Activated naive CD8-positive, alpha-beta T cell treated with anti-CD3 and anti-CD28 coated beads, Interleukin-2, amount 10 ng/mL, durations not matched to agents 7 days and 5 days (primary cell): ENCODE measurements at places on chromosomes 2 and 18.

DNA sequence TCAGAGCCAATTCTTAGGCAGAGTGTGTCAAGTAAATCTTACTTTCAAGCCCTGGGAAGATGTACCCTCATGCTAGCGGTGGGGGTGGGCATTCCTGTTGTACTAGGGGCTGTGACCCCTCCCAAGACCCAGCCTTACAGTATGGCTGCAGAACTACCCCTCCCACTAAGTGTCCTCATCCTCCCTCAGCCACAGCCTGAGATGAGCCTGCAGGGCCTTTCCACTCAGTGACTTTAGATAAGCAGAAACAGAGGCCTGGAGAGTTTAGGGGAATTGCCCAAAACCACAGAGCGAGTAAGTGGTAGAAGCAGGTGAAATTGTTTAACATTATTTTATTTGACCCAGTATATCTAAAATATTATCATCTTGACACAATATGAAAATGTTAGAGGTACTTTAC is 36.6 kb downstream of the TTC32 start:
- no peak for DNase-seq

DNA sequence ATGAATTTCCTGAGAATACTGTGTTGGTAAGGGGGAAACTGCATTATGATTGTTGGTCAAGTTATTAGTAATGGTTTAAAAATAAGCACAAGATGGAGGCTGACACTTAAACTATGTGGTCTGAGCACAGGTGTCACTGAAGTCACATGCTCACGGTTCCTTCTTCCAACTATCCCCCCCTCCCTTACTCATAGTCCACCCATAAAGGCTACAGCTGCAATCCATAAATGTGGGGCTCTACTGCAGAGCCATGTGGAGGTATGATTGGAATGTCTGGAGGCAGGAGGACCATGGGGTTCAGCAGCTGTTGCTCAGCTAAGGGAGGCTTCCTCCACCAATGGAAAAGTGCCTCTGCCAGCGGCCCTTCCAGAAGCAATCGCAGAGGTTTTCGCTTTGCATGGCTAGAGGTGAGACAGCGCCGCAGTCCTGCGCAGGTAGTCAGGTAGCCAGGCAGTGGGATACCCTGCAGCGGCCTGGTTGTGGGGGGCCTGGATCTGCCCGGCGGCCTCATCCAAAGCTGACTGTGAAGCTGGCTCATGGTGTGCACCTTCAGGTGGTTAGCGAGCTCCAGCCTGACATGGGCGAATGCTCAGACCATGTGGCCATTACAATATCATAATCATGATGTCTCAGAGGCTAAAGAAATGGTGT is 249.6 kb downstream of the DCDC2C start:
- no peak for DNase-seq

DNA sequence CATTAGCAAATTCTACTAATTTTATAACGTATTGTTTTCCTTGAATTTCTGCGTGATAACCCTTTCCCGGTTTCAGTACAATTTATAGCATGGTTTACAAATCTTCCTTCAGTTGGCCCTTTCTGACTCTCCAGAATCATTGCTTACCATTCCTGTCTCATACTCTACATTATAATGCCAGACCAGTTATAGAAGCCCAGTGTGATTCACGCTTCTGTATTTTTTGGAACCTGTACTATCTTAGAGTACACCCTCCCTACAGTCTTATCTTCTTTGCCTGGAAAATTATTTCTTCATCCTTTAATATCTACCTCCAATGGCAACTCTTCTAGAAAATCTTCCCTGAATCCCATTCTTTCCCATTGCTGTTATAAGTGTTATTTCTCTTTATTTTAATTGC is 391.6 kb upstream of the SYT4 start:
- DNase-seq: no peak

DNA sequence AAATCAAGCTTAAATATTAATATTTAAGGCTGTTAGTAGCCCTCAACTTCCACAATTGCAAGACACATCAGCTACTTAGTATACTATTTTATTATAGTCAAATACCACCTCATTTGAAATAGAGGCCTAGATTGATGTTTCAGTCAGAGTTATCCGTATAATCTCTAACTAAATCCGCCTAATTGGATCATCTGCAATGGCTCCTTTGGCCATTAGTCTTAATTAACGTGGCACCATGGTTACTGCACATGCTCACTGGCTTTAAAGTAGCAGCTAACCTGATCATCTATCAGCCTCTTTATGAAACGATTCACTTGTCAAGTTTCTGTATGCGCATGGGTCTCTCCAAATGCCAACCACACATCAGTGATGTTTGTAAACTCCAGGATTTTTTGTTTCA is 112.3 kb downstream of the COLEC12 start:
- no peak for DNase-seq

DNA sequence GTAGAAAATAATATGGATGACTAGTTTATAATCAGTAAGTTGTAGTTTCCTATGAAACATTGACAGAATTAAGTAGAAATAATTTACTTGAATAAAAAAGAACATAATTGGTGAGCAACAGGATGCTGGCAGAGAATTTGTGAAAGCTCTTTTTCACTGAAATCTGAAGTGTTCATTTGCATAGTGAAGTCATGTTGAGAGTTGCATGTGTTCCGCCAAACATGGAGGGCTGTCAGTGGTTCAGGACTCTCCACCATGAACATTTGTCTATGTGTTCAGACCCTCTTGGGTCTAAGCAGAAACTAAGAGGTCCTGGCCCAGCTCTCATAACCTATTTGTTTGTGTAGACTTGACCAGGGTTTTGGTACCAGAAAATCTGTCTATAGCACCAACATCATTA is 182.5 kb upstream of the LINC00305 start:
- DNase-seq: no peak

DNA sequence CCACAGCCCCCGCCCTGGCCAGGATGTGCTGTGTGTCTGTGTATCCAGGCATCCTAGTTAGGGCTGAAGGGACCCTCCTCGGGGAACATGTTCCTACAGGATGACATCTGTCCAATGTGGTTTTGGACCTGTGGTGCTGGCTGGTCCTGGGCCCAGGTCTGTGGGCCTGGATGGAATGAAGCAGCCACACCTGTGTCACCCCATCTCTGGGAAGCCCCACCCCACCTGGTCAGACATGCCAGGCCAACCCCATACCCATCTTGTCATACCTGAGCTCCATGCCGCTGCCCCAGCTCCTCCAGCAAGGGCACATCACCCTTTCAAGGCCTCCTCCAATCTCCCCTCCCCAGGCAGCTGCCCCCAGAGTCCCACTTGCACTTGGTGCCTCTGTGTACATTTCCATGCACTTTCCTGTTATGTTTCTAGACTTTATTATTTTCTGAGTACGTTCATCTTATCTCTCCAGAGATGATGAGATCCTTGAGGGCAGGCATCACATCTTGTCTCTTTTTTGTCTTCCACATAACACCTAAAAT is 24.1 kb upstream of the PLB1 start:
- no peak for DNase-seq

GRCh38 chr2:119333360-119333759 is 33.3 kb downstream of the C2orf76 start:
- DNase-seq: no peak

DNA sequence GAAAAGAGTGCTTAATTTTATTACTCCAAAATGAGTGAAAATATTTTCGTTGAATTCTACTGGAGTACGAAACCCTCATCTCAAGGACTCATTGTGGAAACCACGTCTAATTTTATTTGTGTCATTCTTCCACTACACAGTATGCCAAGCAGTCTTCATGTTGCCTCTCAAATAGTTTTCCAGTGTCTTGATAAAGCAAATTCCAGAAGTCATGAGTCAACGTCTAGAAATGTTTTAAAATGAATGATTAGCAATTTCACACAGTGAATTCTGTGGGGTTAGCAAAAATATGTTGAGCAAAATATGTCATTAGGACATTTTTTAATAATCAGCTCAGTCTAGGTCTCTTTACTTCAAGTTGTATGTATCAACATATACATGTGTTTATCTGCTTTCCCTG is 865.5 kb downstream of the DSC3 start:
- no peak for DNase-seq

GRCh38 chr2:8253781-8254180 is 428.1 kb upstream of the ID2 start:
- no peak for DNase-seq

GRCh38 chr2:202687276-202687675 is 52.5 kb downstream of the FAM117B start:
- DNase-seq: no peak

DNA sequence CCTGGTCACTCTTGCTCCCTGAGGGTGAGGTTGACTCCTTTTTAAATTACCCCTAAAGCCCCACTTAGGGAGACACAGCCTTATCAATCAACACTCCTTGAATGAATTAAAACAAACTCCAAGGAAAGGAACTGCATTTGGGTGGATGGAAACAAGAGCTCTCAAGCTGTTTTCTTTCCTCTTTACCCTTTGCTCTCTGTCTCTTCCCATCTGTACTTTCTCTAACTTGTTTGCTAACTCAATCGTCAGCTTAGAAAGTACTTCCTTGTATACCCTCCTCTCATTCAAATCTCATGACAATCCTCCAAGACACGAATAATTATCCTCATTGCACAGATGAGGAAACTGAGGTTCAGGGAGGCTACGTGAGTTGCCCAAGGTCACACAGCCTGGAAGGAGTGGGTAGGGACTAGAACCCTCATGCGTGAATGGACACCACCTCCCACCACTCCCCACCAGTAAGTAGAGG is 32.7 kb downstream of the ZFP36L2 start:
- DNase-seq: no peak

- no peak for DNase-seq
These were observed 13.0 kb downstream of the PTPN4 start for GRCh38 chr2:119772767-119773166.

DNA sequence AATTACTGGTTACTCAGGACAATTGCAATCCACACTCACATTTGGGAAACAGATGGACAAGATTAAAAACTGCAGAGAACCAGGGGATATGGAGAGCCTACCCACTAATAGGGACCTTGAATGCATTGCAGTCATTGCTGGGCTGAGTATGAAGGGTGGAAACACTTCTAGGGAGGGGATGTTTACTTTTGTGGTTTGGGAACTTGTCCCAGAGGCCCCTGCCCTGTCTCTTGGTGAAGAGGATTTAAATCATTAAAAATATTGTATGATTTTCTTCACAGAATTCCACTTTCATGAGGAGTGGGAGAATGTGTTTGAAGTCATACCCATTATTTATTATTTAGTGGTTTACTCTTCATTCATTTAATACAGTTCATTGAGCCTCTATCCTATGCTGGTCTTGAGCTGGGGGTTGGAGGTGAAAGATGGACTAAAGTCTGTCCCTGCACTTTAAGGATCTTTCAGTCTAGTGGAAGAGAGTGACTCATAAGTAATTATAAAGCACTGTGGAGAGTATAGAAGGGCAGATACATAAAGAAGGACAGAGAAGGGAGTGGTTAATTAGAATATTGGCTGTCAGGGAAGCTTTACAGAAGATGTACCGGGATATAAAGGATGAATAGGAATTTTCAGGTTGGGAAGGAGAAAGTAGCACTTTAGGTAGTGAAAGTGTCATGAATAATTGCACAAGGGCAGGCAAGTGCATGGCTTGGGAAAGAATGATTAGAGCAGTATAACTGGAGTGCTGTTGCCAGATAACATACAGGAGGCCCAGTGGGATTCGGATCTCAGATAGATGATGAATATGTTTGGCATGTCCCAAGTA is 313.4 kb downstream of the LPIN1 start:
- DNase-seq: no peak

GRCh38 chr2:50929661-50930060 is 102.3 kb downstream of the NRXN1 start:
- DNase-seq: no peak

- no peak for DNase-seq
These were observed 286.8 kb upstream of the HNMT start for GRCh38 chr2:137677466-137677865.

- DNase-seq: no peak
These were observed 54.2 kb downstream of the KCNG2 start for GRCh38 chr18:79851950-79852349.

DNA sequence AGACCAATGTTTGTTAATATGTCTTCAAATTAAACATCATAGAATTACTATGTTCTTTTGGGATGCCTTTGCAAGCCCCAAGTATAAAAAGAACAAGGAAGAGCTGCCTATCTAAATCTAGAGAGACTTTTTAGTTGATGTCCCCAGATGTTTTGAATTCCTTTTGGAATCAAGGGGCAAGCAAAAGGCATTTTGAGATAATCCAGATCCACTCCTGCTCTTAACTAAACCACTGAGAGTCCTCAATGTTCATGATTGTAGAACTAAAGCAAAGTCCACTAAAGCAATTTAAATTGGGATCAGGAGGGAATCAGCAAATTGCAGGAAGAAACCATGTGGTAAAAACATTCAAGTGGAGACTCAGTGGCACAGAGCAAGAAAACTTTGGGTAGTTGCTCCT is 558.5 kb upstream of the VRK2 start:
- DNase-seq: no peak

DNA sequence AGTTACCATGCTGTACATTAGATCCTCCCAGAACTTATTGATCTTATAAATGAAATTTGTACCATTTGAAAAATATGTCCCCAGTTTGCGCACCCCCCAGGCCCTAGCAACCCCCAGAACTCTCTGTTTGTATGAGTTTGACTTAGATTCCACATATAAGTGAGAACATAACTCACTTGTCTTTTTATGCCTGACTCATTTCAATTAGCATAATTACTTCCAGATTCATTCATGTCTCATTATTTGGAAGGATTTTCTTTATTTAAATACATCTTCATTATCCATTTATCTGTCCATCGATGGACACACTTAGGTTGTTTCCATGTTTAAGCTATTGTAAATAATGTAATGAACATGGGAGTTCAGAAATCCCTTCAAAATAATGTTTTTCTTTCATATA is 705.9 kb downstream of the CCDC85A start:
- no peak for DNase-seq

DNA sequence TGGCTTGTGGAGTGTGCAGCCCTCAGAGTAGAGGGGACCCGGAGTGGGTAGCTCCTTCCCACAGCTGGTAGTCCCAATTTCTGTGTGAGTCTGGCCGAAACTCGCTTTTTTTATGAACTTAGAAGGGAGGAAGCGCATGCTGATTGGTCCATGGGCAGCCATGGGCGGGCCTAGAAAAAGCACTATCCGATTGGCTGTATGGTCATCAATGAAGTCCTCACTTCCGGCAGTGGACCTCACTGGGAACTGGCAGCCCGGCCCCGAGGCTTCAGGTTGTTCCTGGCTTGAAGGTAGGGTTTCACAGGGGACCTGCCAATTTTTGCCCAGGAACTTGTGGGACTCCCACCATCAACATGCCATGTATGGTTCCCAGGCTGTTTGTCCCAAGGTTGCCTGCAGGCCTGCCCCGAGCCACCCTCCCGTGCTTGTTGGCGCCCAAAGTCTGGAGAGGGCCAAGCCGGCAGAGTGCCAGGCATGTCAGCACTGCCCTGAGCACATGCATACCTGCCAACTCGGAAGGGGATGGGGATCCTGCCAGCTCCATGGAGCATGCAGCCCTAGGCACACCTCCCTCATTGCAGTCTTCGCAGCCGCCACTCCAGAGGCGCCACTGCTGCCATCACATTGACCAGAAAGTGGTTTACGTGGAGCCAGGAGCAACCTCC is 98.5 kb downstream of the ATP9B start:
- no peak for DNase-seq
